ENCODE measurements at places on chromosomes 1 and 21. TPM values are rescaled to one million over a fixed set of nuclear protein-coding genes. Genes with fewer than 3 reads are reported as not detected.

DNA sequence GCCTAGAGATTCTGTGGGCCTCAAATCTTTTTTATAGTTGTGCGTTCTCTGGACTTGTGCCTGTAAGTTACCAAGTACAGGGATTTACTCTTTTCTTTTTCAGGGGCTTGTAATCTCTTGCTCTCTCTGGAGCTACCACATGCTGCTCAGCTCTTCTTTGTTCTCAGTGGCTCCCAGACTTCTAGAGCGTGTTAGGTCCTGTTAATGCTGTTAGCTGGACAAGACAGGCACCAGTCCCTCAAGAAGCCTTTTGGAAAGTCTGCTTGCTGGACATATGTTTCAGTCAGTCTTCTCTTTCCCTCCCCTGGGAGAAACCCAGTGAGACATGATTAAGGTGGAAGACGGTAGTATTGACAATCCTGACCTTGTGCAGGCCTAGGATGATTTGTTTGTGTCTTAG, 29.4 kb downstream of the KCNK2 start:
- DNase-seq = no peak

- DNase-seq = no peak
These were observed 307.7 kb upstream of the PKN2 start for GRCh38 chr1:88376421-88376820.

PM20D1 gene
- not detected for total RNA-seq

GRCh38 chr1:116737020-116737854, 17.0 kb upstream of the CD2 start:
- DNase-seq = peak; percentile 31

- no peak for DNase-seq
These were observed 2.6 kb downstream of the NCMAP start for GRCh38 chr1:24558455-24558854.
